ENCODE measurements at places on chromosomes 16 and 17. TPM values are rescaled to one million over a fixed set of nuclear protein-coding genes. Genes with fewer than 3 reads are reported as not detected.

OTOP3 gene
- not detected for total RNA-seq

DNA sequence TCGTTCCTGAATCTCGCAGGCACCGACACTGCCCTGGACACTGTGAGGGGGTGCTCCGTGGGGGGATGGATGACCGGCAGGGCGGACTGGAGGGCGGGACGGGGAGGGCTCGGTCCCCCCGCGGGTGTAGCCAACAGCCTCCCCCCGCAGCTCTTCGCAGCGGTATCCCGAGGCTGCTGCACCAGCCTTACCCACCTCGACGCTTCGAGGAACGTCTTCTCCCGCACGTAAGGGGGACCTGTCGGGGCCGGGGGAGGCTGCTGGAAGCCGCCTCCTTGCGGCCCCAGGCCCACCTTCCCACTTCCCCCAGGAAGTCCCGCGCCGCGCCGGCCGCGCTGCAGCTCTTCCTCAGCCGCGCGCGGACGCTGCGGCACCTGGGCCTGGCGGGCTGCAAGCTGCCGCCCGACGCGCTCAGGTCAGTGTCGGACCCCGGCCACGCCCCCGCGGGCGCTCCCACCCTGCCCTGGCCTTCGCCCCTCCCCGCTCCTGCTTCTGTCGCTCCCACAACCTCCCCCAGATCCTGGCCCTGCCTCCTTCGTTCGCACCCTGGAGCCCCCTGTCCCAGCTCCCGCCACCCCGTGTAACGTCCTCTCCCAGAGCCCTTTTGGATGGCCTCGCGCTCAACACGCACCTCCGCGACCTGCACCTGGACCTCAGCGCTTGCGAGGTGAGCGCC is 3.3 kb downstream of the CARMIL2 start:
- DNase-seq: no peak
- peaks cover 25% of the 10 kb centered on the region for H3K4me1 ChIP-seq
- H3K27me3 ChIP-seq: peaks cover 48% of the 10 kb centered on the region
- H3K36me3 ChIP-seq: no peaks in the 10 kb centered on the region

DNA sequence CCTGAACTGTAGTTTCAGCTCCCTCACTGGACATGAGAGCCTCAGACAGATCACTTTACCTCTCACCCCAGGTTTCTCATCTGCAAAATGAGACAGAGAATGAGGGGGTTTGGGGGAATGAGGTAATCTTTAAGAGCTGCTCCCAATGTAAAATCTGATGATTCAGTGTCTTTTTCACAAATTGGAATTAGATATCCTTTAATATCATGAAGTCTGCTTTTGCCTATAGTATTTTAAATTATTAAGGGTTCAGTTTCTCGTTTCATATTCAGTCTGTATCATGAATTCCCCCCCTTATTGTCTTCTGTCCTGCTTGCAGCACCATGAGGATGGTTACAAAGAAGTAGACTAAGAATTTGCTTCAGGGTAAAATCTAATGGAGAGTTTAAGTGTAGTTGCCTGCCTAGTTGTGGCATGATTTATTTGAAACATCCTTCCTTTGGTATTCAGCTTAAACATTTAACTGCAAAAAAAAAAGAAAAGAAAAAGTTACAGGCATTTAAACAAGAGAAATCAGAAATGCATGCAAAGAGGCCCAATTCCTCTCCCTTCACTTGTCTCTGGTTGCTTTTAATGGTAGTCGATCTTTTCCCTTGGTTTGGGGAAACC is 77.3 kb downstream of the WNT3 start:
- H3K4me3 ChIP-seq: no peak overlapping the region
- H3K36me3 ChIP-seq: no peaks in the 10 kb centered on the region
- no peak for DNase-seq
- H3K4me1 ChIP-seq: peaks cover 7% of the 10 kb centered on the region

DNA sequence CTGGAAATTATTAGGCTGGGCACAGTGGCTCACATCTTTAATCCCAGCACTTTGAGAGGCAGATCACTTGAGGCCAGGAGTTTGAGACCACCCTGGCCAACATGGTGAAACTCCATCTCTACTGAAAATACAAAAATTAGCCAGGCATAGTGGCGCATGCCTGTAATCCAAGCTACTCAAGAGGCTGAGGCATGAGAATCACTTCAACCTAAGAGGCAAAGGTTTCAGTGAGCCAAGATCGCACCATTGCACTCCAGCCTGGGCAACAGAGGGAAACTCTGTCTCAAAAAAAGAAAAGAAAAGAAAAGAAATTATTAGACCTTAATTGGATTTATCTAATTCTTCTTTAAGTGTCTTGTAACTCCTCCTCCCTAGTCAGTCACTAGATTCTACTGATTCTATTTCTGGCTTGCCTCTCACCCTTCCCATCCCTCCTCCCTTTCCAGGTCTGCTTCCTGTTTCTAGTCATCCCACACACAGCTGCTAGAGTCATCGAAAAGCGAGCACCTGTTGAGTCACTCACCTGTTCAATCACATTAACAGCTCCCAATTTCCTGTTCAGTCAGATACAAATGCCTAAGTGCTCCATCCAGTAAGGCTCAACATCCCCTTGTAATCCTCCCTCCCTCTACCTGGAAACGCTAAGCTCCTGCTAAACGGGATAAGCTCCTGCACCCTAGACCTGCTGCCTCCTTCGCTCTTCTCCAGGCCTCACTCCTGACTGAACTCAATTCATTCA is 34.6 kb downstream of the ERN1 start:
- H3K27me3 ChIP-seq: no peaks in the 10 kb centered on the region
- no peaks in the 10 kb centered on the region for H3K4me1 ChIP-seq
- no peak overlapping the region for H3K27ac ChIP-seq
- no peaks in the 10 kb centered on the region for H3K36me3 ChIP-seq
- no peak for DNase-seq
- H3K4me3 ChIP-seq: no peak overlapping the region

GRCh38 chr16:27704252-27704651 is 154.3 kb downstream of the KATNIP start:
- H3K27ac ChIP-seq: no peak overlapping the region
- no peak overlapping the region for H3K4me3 ChIP-seq
- no peaks in the 10 kb centered on the region for H3K4me1 ChIP-seq
- no peaks in the 10 kb centered on the region for H3K27me3 ChIP-seq
- H3K36me3 ChIP-seq: no peaks in the 10 kb centered on the region

DNA sequence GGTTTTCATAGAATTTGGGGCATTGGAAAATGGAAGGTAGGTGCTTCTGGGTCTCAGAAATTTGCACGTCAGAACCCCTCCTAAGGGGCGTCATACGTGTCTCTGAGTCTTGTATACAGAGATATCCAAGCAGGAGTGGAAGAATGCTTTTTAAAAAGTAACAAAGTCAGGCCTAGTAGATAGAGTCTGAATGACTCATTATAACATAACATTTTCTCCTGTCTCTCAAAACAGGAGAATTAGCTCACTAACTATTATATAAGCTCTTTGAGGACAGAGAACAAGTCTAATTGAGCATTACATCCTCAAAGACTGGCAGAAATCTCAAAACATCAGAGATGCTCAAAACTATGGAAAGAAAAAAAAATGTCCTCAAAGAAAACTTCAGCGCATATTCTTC is 86.1 kb upstream of the CCL2 start:
- H3K27me3 ChIP-seq: no peaks in the 10 kb centered on the region
- DNase-seq: no peak
- H3K27ac ChIP-seq: no peak overlapping the region

FBXO39 gene
- total RNA-seq: not detected

DNA sequence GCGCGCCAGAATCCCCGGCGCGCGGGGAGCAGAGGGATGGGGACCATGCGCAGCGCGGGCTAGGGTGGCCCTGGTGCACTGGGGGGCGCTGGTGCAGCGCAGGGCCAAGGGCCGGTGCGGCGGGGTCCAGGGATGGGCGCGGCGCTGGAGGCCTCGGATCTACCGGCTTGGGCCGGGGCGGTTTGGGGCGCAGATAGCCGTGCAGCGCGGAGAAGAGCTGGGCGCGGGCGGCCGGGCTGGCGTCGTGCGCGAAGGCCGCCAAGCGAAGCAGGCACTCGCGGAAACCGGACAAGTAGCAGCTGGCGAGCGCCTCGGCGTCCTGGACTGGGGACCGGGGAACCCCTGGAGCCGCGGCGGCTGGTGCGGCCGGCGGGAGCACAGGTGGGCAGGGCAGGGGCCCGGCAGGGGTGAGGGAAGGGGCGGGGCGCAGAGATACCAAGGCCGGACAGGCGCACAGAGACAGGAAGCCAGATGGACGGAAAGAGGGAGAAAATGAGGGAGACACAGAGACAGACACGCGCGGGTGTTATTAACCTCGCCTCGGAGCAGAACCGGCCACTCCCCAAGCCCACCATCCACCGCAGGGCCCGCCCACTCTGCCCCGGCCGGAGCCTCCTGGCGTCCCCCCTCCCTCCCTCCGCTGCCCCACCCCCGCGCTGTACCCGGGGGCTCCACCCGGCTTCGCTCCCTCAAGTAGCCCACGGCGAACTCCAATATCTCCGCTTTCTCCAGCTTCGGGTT is 2.1 kb downstream of the HES7 start:
- H3K27ac ChIP-seq: peak overlapping the region; percentile 53
- peaks cover 64% of the 10 kb centered on the region for H3K27me3 ChIP-seq
- peaks cover 83% of the 10 kb centered on the region for H3K4me1 ChIP-seq
- no peaks in the 10 kb centered on the region for H3K36me3 ChIP-seq
- H3K4me3 ChIP-seq: peak overlapping the region; percentile 40
- peak; percentile 78 for DNase-seq

- no peak for DNase-seq
- no peaks in the 10 kb centered on the region for H3K4me1 ChIP-seq
These were observed 86.0 kb downstream of the AIPL1 start for GRCh38 chr17:6348891-6349290.

AANAT gene
- total RNA-seq: not detected

SCNN1G gene
- total RNA-seq: 0.16 TPM

SLC5A11 gene
- total RNA-seq: 0.14 TPM

NDUFAF8 gene
- 30.0 TPM for total RNA-seq

DNA sequence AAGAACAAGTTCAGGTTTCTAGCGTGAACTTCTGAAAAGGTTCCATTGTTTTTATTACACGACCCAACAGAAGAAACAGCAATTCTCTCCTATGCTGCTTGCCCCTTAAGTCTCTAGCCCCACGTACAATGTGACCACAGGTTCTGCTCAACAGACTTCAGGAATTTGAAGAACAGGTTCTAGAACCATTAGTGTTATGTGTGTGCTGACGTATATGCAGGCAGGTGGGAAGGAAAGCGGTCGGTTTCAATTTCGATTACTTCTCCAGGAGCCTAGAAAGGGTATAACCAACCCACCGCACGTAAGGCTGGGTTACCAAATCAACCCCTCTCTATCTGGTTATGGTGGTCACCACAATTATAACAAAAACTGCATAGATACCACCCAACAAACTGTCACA is 39.4 kb downstream of the XPO6 start:
- H3K27me3 ChIP-seq: no peaks in the 10 kb centered on the region
- peaks cover 74% of the 10 kb centered on the region for H3K36me3 ChIP-seq
- H3K4me3 ChIP-seq: no peak overlapping the region
- H3K27ac ChIP-seq: no peak overlapping the region
- no peaks in the 10 kb centered on the region for H3K4me1 ChIP-seq

- H3K27me3 ChIP-seq: no peaks in the 10 kb centered on the region
- H3K4me1 ChIP-seq: no peaks in the 10 kb centered on the region
- H3K27ac ChIP-seq: no peak overlapping the region
- no peak for DNase-seq
- H3K36me3 ChIP-seq: no peaks in the 10 kb centered on the region
These were observed 33.2 kb upstream of the USP7 start for GRCh38 chr16:8996891-8997290.

EVPLL gene
- total RNA-seq: not detected

TBC1D26 gene
- total RNA-seq: 0.66 TPM

GABARAPL2 gene
- 91.4 TPM for total RNA-seq

DNA sequence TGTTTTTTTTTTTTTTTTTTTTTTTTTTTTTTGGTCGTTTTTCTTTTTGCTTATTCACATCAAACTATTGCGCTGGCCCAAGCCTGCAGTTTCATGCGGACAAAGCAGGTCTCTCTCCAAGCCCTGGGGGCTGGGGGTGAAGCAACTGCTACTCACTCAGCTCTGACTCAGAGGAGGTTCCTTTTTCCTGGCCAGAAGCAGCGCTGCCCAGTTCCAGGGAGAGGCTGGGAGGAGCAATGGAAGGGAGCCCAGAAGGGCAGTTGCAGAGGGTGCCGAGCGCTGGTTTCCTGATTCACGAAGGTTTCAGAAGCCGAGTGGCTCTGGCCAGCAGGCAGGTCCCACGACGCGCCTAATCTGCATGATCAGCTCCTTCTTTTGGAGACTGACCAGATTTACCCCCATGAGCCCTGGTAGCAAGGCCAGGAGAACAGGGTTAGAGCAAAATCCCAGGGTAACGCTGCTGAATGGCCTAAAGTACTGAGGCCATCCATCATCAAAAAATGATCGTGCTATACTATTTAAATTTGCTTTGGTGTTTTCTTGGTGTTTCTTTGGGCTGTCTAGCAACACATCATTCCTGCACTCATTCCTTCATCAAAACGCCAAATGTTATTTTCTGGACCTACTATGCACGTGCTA is 144.7 kb upstream of the SOX9 start:
- H3K27ac ChIP-seq: peak overlapping the region; percentile 86
- no peaks in the 10 kb centered on the region for H3K27me3 ChIP-seq
- peak; percentile 89 for DNase-seq
- H3K4me1 ChIP-seq: peaks cover 20% of the 10 kb centered on the region

KRT36 gene
- total RNA-seq: not detected

DNA sequence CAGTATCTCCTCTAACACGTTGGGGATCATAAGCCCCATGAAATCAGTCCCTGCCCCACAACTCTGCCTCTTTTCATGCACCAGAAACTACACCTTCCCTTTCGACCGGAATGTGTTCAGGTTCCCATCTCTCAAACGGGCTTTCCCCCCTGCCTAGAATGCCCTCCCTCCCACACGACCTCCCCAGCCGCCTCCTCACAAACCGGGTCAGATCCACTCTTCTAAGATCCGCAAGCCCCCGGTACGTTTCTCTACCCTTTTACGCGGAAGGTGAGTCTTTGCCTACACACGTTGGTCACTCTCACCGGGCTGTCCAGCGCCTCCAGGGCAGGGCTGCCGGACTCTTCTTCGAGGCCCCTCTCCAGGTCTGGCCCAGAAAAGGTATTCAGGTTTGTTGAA is 708 bp downstream of the DHX33 start:
- no peak for DNase-seq
- H3K27me3 ChIP-seq: no peaks in the 10 kb centered on the region
- H3K27ac ChIP-seq: peak overlapping the region; percentile 80

DNA sequence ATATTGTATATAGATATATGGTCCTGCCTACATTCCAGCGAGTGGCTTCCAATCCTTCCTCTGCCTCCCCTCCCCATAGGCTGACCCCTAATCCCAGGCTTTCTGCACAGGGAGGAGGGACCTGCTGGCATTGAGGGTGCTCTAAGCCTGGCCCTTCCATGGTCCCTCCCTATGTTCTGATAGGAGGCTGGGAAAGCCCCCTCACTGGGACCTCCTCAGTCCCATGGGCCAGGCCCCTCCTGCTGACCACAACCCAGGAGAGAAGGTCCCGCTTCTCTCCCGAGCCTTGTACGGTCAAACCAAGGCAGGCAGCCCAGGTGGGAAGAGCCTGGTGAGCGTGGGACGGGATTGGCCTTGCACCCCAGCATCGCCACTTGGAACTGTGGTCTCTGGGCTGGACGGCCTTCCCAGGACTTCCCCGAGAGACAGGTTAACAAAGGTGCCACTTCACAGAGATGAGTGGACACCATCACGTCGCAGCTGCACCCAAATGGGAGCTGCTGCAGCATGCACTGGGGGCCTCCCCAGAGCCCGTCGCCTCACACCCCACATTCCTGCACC is 859 bp downstream of the ALDH3A1 start:
- DNase-seq: no peak
- no peak overlapping the region for H3K4me3 ChIP-seq
- no peaks in the 10 kb centered on the region for H3K27me3 ChIP-seq
- no peaks in the 10 kb centered on the region for H3K36me3 ChIP-seq
